ENCODE measurements at places on chromosomes 3 and 15.

- DNase-seq: no peak
Observed at GRCh38 chr3:34856081-34856947, 783.0 kb upstream of the ARPP21 start.

- DNase-seq: no peak
Observed at GRCh38 chr3:177893331-177893730, 642.9 kb upstream of the KCNMB2 start.

DNA sequence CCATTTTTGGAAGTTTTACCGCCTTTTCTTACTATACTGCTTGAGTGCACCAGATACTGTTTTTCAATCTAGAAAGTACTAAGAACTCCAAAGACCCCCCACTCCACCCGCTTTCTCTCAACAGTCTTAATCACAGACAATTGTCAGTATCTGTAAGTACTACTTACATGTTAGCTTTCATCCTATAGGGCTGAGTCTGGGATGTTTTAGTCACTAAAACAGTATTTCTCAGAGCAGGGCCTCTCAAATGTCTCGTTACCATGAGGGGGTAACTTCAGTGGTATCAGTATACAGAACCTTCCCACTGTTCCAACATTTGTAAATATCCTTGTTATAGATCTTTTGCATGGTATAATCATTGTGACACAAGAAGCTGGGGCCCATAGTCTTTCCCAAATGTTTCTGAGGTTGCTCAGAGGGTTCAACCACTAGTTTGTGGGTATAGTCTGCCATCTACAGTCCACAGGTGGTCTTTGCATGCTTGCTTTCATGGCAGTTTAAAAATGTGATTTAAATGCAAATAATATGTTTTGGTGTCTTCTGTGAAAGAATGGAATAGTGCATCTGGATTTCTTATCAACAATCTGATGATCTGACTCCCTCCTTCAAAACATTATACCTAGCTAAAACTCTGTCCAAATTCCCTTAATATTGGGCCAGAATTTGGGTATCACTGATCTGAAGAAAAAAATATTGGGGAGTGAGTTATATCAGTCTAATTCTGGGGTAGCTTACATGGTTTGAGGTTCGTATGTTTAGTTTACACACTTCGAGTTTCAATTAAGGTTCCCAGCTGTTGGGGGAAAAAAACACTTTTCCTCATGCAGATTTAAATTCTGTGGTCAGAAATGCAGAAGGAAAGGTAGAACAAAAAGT is 18.0 kb upstream of the DNAJC13 start:
- peak; percentile 47 for DNase-seq

DNA sequence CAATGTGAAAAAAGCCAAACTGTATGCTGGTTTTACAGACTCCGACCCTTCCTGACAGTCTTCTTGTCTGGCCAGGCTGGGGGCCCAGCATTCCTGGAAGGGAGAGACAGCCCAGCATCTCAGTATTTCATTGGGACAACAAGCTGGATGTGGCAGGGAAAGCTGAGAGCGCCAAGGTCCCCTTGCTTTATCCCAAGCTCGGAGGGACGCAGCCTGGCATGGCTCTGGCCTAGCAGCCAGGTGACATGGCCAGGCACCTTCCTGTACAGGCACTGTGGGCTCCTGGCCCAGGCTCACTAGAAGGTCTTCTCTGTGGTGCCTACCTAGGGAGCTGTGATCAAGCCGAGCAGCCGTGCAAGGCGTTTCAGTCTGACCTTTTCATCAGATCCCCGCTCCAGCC is 33.0 kb downstream of the UMPS start:
- no peak for DNase-seq

DNA sequence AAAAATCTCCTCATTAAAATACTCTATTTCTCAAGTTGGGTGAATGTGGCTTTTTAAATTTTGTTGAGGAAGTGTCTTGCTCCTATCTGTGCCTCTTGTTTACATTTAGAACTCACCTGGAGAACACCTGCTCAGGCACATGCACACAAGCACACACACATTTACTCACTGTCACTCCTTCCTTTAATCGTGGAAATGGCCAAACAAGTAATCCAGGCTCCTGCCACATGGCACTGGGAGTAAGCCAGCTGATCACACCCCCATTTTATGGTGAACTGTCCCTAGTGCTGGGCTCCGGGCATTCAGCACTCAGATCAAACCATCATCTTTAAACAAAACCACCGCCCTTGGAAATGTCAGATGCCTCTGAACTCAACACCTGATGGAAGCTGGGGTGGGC is 204.7 kb upstream of the BHLHE40 start:
- DNase-seq: no peak

- no peak for DNase-seq
Observed at GRCh38 chr3:97010881-97011657, 196.7 kb downstream of the EPHA6 start.

DNA sequence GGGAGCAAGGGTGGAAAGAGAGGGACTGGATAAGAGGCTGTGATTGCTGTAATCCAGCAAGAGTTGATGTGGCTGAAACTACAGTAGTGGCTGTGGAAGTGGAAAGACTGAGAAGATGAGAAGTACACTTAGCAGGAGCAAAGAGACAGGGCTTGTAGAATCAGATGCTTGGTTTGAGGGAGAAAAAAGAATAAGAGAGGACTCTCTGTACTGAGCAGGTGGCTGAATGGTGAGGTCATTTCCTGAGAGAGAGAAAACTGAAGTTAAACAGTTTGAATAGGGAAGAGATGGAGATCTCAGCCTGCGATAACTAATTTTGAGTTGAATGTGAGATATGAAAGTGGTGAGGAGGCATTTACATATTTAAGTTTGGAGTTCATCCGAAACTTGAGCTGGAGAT is 95.8 kb upstream of the SLC25A36 start:
- no peak for DNase-seq

- peak; percentile 26 for DNase-seq
Observed at GRCh38 chr3:63968612-63969350, 54.5 kb downstream of the PSMD6 start.
